ENCODE measurements at places on chromosomes 6 and 20. TPM values are rescaled to one million over a fixed set of nuclear protein-coding genes. Genes with fewer than 3 reads are reported as not detected.

The SLC22A7 gene
- not detected for total RNA-seq

DNA sequence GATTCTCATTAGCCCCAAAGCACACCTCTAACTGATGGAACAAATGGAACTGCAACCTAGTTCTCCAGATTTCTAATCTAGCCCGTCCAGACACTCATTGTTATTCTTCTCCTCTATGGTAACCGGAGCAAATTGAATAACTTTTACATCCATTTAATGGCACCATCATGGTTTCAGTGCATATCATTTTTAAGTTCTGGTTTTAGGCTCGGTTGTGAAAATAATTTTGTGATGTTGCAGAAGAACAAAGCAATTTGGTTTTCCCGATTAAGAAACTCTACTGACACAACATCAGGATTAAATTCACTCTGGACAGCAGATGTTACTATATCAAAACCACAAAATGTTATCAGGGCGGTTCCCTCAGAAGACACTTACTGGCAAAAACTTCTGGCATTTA lies 42.5 kb upstream of the HBS1L start:
- DNase-seq, result no peak

The FOXP4 gene
- 7.8 TPM for total RNA-seq

GRCh38 chr6:14502551-14502950 lies 385.0 kb downstream of the CD83 start:
- no peak for DNase-seq

DNA sequence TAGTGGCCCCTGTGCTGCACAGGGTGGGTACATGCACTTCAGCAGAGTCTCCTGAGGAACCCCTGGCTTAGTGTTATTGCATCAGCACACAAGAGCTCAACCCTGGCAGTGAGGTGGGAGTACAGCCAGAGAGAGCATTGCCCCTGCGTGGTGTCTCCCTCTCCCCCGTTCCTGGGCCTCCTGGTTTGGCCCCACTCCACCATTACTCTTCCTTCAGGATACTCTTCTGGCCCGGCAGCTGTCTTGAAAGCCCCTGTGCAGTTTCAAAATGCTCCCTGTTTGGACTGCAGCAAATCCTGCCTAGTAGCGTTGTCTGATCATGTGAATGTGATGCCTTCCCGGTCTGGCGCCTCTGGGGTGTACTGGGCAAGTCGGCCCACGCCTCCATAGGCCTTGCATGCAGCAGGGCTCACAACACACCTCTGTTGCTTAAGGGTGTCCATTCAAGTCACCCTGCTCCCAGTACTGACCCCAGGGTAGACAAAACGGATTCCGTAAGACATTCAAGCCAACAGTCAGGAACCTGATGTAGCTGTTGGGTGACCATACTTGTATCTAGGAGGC lies 32.1 kb downstream of the TXNDC5 start:
- no peak for DNase-seq

DNA sequence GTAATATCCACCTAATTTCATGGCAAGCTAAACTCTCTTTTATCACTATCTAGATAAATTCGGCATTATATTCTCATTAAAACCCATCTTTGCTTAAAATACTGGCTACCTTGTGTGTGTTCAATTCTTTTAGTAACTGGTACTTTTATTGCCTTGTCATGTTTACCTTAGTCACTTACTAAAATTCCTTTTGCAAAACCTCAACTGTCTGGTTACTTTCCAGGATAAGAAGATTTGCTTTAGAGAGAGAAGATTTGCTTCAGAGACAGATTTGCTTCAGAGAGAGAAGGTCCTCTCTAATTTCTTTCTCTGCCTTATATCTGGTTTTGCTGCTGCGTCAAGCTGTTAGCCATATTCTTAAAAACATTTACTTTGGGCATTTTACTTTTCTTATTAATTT lies 151.5 kb upstream of the MLIP start:
- no peak for DNase-seq

GRCh38 chr6:26252077-26252472 lies 112.9 kb upstream of the BTN3A2 start:
- no peak for DNase-seq

- no peak for DNase-seq
Measured at GRCh38 chr6:111890988-111891387, 17.7 kb upstream of the FYN start.
